ENCODE measurements at places on chromosomes 6 and 20.

DNA sequence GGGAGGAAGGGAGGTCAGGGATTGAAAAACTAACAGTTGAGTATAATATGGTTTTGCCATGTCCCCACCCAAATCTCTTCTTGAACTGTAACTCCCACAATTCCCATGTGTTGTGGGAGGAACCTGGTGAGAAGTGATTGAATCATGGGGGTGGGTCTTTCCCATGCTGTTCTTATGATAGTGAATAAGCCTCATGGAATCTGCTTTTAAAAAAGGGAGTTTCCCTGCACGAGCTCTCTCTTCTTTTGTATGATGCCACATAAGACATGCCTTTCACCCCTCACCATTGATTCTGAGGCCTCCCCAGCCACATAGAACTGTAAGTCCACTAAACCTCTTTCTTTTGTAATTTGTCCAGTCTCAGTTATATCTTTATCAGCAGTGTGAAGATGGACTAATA is 833.4 kb upstream of the MAP3K7 start:
- no peaks in the 10 kb centered on the region for H3K4me1 ChIP-seq
- H3K4me3 ChIP-seq = no peak overlapping the region
- H3K27me3 ChIP-seq = no peaks in the 10 kb centered on the region
- no peak overlapping the region for H3K27ac ChIP-seq
- no peaks in the 10 kb centered on the region for H3K36me3 ChIP-seq

DNA sequence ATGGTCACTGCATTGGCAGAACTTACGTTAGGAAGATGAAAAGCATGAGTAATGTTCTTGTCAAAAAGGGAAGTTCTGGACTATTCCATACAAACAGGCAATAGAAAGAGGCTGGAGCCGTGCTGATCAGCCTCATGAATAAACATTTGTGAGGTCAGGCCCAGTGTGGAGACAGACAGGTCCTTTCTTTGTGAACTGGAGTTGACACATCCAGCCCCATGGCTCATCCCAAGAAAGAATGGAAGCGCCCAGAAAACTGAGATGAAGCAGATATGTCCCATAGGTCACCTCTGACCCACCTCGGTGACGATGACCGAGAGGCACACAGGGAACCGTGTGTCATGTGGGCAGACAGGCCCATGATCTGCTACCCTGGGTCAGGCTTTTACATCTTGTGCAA is 276.0 kb upstream of the SGK1 start:
- no peak for DNase-seq
- H3K4me1 ChIP-seq = peaks cover 15% of the 10 kb centered on the region
- H3K36me3 ChIP-seq = no peaks in the 10 kb centered on the region

DNA sequence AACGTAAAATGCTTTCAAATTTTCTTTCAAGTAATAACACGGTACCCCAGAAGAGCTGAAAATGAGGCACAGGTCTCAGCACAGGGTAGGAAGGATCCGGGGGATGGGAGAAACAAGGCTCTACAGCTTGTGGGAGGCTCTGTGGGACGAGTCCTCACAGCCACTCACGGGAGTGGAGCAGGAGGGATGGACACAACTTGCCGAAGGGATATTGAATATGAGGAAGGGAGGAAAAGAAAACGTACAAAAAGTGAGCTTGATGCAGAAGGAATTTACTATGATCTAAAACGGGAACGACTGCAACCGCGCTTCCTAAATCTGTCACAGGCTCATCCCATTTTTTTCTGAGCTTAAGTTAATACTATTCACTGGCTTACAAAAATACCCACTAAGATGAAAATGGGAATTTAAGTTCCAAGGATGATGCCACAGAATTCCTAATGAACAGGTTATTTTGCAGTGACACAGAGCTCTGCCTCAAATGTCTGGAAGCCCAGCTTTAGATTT is 72.9 kb downstream of the FYN start:
- H3K27me3 ChIP-seq = no peaks in the 10 kb centered on the region
- H3K27ac ChIP-seq = no peak overlapping the region
- peaks cover 8% of the 10 kb centered on the region for H3K36me3 ChIP-seq
- H3K4me1 ChIP-seq = peaks cover 76% of the 10 kb centered on the region
- no peak overlapping the region for H3K4me3 ChIP-seq

DNA sequence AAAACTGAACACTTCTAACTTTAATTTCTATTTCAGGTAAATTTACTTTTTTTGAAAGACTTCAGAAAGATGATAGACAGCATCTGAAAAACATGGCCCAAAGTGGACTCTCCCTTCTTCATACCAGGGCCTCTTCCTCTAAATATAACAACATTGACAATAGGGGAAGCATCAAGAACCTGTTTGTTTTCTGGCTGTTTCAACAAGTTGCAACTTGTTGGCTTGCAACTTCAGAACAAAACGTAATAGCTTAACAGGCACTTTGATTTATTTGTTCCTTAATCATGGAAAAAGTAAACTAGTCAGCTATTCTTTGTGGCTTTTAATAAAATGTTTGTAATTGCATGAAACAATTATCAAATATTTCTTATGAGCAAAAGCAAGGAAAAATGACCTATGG is 34.3 kb downstream of the RGS17 start:
- no peaks in the 10 kb centered on the region for H3K27me3 ChIP-seq
- H3K4me1 ChIP-seq = peaks cover 17% of the 10 kb centered on the region

DNA sequence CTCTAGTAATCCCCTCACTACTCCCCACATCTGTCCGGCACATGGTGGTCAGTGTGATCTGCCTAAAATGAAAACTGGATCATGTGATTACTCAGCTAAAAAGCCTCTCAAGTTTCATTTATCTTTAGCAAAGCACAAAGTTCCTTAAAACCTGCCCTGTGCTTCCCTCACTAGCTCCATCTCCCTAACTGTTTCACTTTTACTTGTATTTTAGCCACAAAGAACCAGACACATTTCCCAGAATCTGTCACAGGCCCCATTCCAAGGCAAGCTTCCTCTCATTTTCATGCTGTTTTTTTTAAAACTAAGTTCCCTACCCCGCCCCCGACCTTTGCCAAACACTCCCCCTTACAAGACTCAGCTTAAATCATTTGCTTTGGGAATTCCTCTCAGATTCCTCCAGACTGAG is 8.9 kb upstream of the IGF2R start:
- H3K36me3 ChIP-seq = no peaks in the 10 kb centered on the region
- no peak overlapping the region for H3K4me3 ChIP-seq
- H3K27ac ChIP-seq = no peak overlapping the region
- no peak for DNase-seq
- H3K4me1 ChIP-seq = no peaks in the 10 kb centered on the region

DNA sequence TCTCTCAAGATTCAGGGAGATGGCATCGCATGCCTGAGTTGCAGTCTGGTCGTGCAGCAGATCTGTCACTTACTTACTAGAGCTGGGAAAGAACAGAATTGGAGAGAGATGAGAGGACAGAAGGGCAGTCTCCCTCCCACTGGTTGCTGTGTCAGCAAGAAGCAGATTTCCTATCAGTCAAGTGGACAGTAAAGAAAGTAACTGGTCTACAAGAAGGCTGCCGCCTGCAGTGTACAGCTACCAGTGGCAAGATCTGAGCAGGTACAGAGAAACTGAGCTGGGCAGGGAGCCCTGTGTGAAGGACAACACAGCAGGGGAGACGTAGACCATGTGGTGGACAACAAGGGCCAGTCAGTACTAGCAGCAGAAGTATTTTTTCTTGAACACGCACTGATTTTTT is 49.5 kb upstream of the PCSK2 start:
- H3K27ac ChIP-seq = no peak overlapping the region
- no peaks in the 10 kb centered on the region for H3K36me3 ChIP-seq

- H3K27me3 ChIP-seq = no peaks in the 10 kb centered on the region
- no peak overlapping the region for H3K4me3 ChIP-seq
- no peaks in the 10 kb centered on the region for H3K4me1 ChIP-seq
Measured at GRCh38 chr6:125257351-125257750, 44.4 kb downstream of the HDDC2 start.

DNA sequence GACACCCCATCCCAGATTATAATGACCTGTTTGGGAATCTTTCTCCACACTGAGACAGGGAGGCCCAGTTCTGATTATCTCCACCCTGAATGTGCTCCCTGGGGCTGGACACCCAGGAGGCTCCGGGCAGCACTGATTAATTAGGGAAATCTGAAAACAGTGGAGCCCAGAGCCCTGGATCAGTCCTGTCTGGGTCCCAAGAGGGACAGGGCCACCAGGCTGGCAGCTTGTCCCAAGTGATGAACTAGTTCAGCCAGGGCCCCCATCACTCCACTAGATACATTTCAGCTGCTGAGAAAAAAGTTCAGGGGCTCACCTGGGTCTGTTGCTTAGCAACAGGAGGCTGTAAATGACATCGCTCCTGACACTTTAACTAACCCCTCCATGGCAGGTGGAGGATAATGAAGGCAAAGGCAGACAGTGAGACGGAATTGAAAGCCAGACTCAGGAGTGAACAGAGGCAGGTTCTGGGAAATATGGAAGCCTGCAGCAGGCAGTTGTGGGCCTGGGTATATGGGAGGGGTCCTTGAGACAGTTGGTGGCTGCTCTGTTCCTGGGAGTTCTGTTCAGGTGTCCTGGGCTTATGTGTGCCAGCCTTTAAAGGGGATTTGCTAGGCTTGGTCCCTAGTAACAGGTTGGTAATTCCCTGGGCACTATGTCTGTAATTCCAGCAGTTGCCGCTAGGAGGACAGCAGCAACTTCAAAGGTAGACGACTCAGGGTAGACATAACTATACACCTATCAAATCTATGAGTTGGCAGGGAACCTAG is 78.3 kb upstream of the CTNNBL1 start:
- H3K36me3 ChIP-seq = no peaks in the 10 kb centered on the region
- H3K27me3 ChIP-seq = peaks cover 77% of the 10 kb centered on the region
- peak; percentile 20 for DNase-seq

DNA sequence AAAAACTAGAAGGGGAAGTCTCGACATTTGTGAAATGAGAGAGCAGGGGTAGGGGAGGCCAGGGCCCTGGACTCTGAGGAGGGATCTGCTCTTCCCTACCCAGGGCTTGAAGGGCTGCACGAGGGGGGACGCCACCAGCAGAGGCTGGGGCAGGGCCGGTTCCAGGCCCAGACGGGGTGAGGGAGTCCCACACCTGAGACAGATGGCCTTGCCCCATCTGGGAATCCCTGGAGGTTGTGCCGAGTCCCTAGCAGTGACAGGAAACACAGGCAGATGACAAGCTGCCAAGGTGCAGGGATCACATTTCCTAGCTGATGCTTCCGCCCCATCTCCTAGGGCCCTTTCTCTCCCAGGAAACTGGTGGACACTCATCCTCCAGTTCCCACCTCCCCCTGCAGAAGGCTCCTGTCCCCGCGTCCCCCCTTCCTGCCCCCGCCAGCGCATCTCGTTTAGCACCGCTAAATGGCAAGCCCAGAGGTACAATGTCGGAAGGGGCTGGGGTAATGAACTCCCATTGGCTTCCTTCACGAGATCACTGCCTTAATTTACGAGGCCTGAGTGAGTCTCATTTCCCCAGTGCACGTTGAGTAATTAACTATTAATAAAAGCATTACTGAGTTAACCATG is 35.2 kb upstream of the CDH22 start:
- no peak overlapping the region for H3K27ac ChIP-seq
- peaks cover 53% of the 10 kb centered on the region for H3K27me3 ChIP-seq
- no peak for DNase-seq
- no peaks in the 10 kb centered on the region for H3K36me3 ChIP-seq
- no peak overlapping the region for H3K4me3 ChIP-seq
- H3K4me1 ChIP-seq = no peaks in the 10 kb centered on the region

GRCh38 chr6:9499709-9500108 is 915.2 kb downstream of the TFAP2A start:
- H3K27ac ChIP-seq = no peak overlapping the region
- H3K36me3 ChIP-seq = no peaks in the 10 kb centered on the region
- no peaks in the 10 kb centered on the region for H3K27me3 ChIP-seq
- no peaks in the 10 kb centered on the region for H3K4me1 ChIP-seq
- DNase-seq = no peak
- H3K4me3 ChIP-seq = no peak overlapping the region

DNA sequence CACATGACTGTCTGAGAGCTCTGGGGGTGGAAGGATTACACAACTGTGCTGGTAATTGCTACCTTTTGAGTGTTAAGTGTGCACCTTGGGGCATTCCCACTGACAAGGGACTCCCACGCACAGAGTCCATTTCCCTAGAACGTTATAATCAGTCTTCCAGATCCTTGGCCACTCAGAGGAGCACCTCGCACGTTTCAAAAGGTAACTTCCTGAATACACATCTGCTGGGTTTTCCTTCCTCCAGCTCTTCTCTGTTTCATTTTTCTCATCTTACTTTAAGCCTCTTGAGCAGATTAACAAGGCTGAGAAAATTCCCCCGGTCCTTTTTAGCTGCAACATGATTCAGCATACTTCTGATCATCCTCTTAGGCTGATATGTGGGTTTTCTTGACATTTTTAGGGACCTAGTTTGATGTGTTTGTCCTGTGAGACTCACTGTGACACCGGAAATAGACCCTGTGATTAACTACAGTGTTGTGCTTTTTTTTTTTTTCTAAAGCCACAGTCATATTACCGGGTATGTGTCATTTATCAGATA is 98.4 kb upstream of the DUSP22 start:
- no peaks in the 10 kb centered on the region for H3K27me3 ChIP-seq
- no peak overlapping the region for H3K27ac ChIP-seq
- no peaks in the 10 kb centered on the region for H3K36me3 ChIP-seq
- no peak overlapping the region for H3K4me3 ChIP-seq

DNA sequence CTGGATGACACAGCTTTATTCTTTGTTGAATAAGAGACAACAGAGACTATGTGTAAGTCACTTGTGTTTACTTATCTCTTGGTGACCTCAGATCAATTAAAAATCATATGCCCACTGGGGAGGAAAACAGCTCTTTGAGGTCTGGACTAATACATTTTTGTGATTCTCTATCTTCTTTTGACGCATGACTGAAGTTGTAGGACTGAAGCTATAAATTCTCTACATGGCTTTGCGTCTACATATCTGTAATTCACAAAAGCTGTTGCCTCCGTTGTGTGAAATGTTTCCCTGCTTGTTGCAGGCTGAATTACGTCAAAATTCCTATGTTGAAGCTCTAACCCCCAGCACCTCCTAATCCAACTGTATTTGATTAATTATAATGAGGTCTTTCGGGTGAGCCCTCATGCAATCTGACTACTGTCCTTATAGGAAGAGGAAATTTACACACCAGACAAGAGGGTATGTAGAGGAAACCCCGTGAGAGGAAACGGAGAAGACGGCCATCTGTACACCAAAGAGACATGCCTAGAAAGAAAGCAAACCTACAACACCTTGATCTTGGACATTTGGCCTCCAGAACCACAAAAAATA is 481.6 kb downstream of the PRKN start:
- no peak for DNase-seq
- no peaks in the 10 kb centered on the region for H3K36me3 ChIP-seq
- no peak overlapping the region for H3K4me3 ChIP-seq
- no peaks in the 10 kb centered on the region for H3K4me1 ChIP-seq
- H3K27me3 ChIP-seq = no peaks in the 10 kb centered on the region

DNA sequence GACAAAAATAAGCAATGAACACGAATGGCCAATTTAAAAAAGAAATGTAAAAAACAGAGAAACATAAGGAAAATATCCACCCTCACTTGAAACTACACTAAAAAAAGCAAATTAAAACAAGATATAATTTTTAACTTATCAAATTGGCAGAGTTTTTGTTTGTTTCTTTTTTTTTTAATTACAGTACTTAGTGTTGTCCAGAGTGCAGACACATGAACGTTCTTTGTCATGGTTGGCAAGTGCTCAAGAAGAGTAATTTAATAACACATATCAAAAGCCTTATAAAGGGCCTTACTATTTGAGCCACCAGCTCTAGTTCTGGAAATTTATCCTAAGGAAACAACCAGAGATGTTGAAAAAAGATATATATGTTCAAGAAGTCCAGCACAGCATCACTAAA is 142.3 kb downstream of the ATXN1 start:
- no peak for DNase-seq
- H3K4me3 ChIP-seq = no peak overlapping the region
- H3K27me3 ChIP-seq = no peaks in the 10 kb centered on the region

- H3K36me3 ChIP-seq = no peaks in the 10 kb centered on the region
- no peak overlapping the region for H3K4me3 ChIP-seq
- H3K27me3 ChIP-seq = no peaks in the 10 kb centered on the region
- DNase-seq = no peak
- no peaks in the 10 kb centered on the region for H3K4me1 ChIP-seq
Measured at GRCh38 chr20:15318682-15319081, 981.3 kb upstream of the FLRT3 start.

Measured in PC-9 (cell line).